Activated B cell treated with CpG ODN at 0.5 μM for 24 hours (primary cell): ENCODE measurements at places on chromosomes 3 and 15. TPM values are rescaled to one million over a fixed set of nuclear protein-coding genes. Genes with fewer than 3 reads are reported as not detected.

The ADGRG7 gene
- not detected in 2 replicates for total RNA-seq

The U2SURP gene
- 117 and 131 TPM in 2 replicates for total RNA-seq

The CHP1 gene
- 47.9 and 58.5 TPM in 2 replicates for total RNA-seq

The RASGRP1 gene
- total RNA-seq = 37.7 and 39.2 TPM in 2 replicates

The LNP1 gene
- 1.7 and 2.4 TPM in 2 replicates for total RNA-seq

The SNRPN gene
- 48.6 and 49.3 TPM in 2 replicates for total RNA-seq

The DUOXA2 gene
- total RNA-seq = not detected in 2 replicates

The ITIH3 gene
- total RNA-seq = not detected in 2 replicates

The MINAR1 gene
- total RNA-seq = 0.42 and 0.46 TPM in 2 replicates

The PATL2 gene
- total RNA-seq = 19.8 and 27.2 TPM in 2 replicates

The IP6K2 gene
- 83.2 and 94.1 TPM in 2 replicates for total RNA-seq

The PIGX gene
- 18.0 and 21.8 TPM in 2 replicates for total RNA-seq

The PLCL2 gene
- 33.3 and 40.0 TPM in 2 replicates for total RNA-seq

The ITPKA gene
- total RNA-seq = 0.18 TPM in 1 of 2 replicates, not detected in the other

The RAD54L2 gene
- total RNA-seq = 34.3 and 39.3 TPM in 2 replicates

The CCR3 gene
- total RNA-seq = not detected in 2 replicates

The RASL12 gene
- not detected in 2 replicates for total RNA-seq

The ZBED2 gene
- 4.6 and 5.3 TPM in 2 replicates for total RNA-seq

The TERC gene
- total RNA-seq = 2.5 and 8.4 TPM in 2 replicates

The MYLK gene
- not detected in 2 replicates for total RNA-seq

The ADAMTS17 gene
- total RNA-seq = 1.6 TPM in 1 of 2 replicates, not detected in the other

The CHCHD6 gene
- total RNA-seq = 7.5 and 10.0 TPM in 2 replicates

The ANKRD34C gene
- not detected in 2 replicates for total RNA-seq

The IL17RB gene
- total RNA-seq = 3.0 and 3.8 TPM in 2 replicates

The NANOGP8 gene
- 0.47 TPM in 1 of 2 replicates, not detected in the other for total RNA-seq

The FBXW12 gene
- total RNA-seq = not detected in 2 replicates

The OXTR gene
- 2.0 and 2.5 TPM in 2 replicates for total RNA-seq

The PHC3 gene
- 105 TPM in 2 replicates for total RNA-seq

The EPHB1 gene
- total RNA-seq = 2.8 and 3.8 TPM in 2 replicates

The GOLGA6L7 gene
- total RNA-seq = not detected in 2 replicates

The MYH15 gene
- 0.02 and 0.09 TPM in 2 replicates for total RNA-seq

The LMOD3 gene
- not detected in 2 replicates for total RNA-seq

The KCNMB3 gene
- 6.0 and 6.9 TPM in 2 replicates for total RNA-seq

The ST6GAL1 gene
- total RNA-seq = 294 and 328 TPM in 2 replicates

The FBXL22 gene
- 0.64 and 1.2 TPM in 2 replicates for total RNA-seq

The GABRG3 gene
- not detected in 2 replicates for total RNA-seq

The CORO2B gene
- total RNA-seq = 0.64 and 1.0 TPM in 2 replicates

The KAT2B gene
- 35.9 and 36.8 TPM in 2 replicates for total RNA-seq

The NPAP1 gene
- total RNA-seq = not detected in 2 replicates

The NAA80 gene
- 23.9 and 24.8 TPM in 2 replicates for total RNA-seq

The TMC3 gene
- not detected in 2 replicates for total RNA-seq

The C3orf85 gene
- not detected in 2 replicates for total RNA-seq

The PRTG gene
- total RNA-seq = not detected in 2 replicates

The TICRR gene
- 0.69 TPM in 2 replicates for total RNA-seq

The MBD4 gene
- total RNA-seq = 86.3 and 98.7 TPM in 2 replicates

The PP2D1 gene
- not detected in 2 replicates for total RNA-seq

The TTC23 gene
- total RNA-seq = 2.7 and 3.1 TPM in 2 replicates

The RTP1 gene
- not detected in 2 replicates for total RNA-seq

The ANXA2 gene
- total RNA-seq = 218 and 231 TPM in 2 replicates

The FHIT gene
- 3.8 and 5.5 TPM in 2 replicates for total RNA-seq

The IMPG2 gene
- 0.20 and 0.29 TPM in 2 replicates for total RNA-seq

The CHDH gene
- total RNA-seq = 3.4 and 6.0 TPM in 2 replicates

The ABI3BP gene
- not detected in 2 replicates for total RNA-seq

The ZNF80 gene
- total RNA-seq = 0.53 and 0.66 TPM in 2 replicates

The GRAMD2A gene
- total RNA-seq = not detected in 2 replicates

The MEF2A gene
- total RNA-seq = 75.7 and 88.3 TPM in 2 replicates

The KLHL40 gene
- total RNA-seq = not detected in 2 replicates

The WDR93 gene
- total RNA-seq = 0.10 and 0.16 TPM in 2 replicates

The SV2B gene
- total RNA-seq = not detected in 2 replicates
